ENCODE measurements at places on chromosomes 12 and 14. TPM values are rescaled to one million over a fixed set of nuclear protein-coding genes. Genes with fewer than 3 reads are reported as not detected.

The PCED1B gene
- 2.1 TPM for total RNA-seq

The SERPINA12 gene
- total RNA-seq: not detected

The ACTR10 gene
- total RNA-seq: 48.2 TPM

The APOF gene
- total RNA-seq: not detected

The RERG gene
- 0.88 TPM for total RNA-seq

The SARNP gene
- total RNA-seq: 53.3 TPM

The RNFT2 gene
- total RNA-seq: 18.0 TPM

The CABP1 gene
- not detected for total RNA-seq

The CD163L1 gene
- total RNA-seq: 2.4 TPM

The NINJ2 gene
- total RNA-seq: 0.57 TPM

The PGAM5 gene
- 73.7 TPM for total RNA-seq

The B4GALNT3 gene
- total RNA-seq: not detected

The MON2 gene
- 62.0 TPM for total RNA-seq

The NGB gene
- total RNA-seq: not detected

The NRIP2 gene
- total RNA-seq: not detected

The PLEK2 gene
- total RNA-seq: 12.0 TPM

The MED6 gene
- total RNA-seq: 34.4 TPM

The IFNG-AS1 gene
- not detected for total RNA-seq

The DGKA gene
- total RNA-seq: 42.4 TPM

The RNASE3 gene
- total RNA-seq: not detected

The ESPL1 gene
- 19.0 TPM for total RNA-seq

Data from placental pericyte (primary cell).